ENCODE measurements at places on chromosomes 5 and 9.
A peak's percentile ranks its signal among the peaks of the same experiment; 100 is the strongest.

GRCh38 chr9:75964427-75964826, 74.0 kb downstream of the PCSK5 start:
- DNase-seq = peak; percentile 4

GRCh38 chr5:145500710-145501109, 334.4 kb downstream of the PRELID2 start:
- no peak for DNase-seq

- no peak for DNase-seq
These were observed 183.9 kb downstream of the BRINP1 start for GRCh38 chr9:119185298-119185697.

GRCh38 chr5:158054223-158055110, 195.5 kb upstream of the CLINT1 start:
- peak; percentile 85 for DNase-seq

DNA sequence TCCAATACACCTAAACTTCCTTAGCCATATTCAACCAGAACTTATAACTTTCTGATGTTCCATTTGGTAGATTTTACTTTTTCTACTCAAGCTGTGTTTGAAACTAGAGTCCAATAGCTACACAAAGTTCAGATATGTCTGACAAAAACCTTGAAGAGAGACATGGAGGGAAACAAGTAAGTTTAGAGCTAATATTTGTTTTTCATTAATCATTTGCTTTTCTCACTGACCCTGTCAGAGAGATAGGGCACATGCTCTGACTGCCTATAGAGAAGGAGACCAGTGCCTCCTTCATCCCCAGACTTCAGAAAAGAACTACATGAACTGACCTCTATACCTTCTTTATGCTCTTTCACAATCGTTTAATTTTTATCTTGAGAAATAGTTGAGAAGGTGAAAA, 157.0 kb upstream of the PPP1R2B start:
- DNase-seq = no peak

- DNase-seq = no peak
These were observed 193.5 kb downstream of the RFK start for GRCh38 chr9:76200745-76201144.

GRCh38 chr9:37283730-37284325, 138.7 kb upstream of the GRHPR start:
- DNase-seq = peak; percentile 22

DNA sequence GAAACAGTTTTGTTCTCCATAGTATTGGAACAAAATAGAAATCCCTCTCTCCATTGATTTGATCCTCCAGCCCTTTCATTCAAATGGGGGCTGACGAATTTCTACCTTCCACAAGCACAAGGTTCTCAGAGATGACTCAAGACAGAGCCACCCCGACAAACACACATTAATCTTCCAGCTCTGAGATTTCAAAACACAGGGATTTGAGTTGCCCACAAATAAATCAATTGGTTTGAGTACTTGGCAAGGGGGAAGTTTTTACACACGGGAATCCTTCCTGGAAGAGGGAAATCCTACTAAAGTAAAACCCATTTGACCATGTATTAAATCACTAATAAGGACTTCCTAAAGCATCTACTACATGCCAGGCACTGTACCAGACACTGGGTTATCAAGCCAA, 5.4 kb downstream of the ADRA1B start:
- no peak for DNase-seq

- DNase-seq = no peak
These were observed 76.0 kb downstream of the SEMA6A start for GRCh38 chr5:116498503-116499048.

GRCh38 chr9:100108559-100108958, 9.5 kb downstream of the INVS start:
- no peak for DNase-seq

DNA sequence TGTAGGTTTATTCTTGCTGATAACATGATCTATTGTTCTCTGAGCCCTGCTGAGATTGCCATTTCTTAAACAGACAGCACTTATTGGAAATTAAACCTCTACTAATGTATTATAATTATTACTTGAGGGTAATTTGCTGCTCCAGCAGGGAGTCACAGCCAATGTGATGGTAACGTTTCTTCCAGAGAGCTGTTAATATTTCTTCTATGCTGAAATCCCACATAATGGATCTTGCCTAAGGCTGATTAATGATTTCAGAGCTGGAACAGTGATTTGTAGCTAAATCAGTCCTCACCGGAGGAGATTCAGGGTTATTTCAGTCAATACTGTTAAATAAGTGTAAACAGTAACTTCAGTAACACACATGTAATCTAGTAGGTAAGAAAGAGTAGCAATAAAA, 170.1 kb downstream of the CDH12 start:
- no peak for DNase-seq

DNA sequence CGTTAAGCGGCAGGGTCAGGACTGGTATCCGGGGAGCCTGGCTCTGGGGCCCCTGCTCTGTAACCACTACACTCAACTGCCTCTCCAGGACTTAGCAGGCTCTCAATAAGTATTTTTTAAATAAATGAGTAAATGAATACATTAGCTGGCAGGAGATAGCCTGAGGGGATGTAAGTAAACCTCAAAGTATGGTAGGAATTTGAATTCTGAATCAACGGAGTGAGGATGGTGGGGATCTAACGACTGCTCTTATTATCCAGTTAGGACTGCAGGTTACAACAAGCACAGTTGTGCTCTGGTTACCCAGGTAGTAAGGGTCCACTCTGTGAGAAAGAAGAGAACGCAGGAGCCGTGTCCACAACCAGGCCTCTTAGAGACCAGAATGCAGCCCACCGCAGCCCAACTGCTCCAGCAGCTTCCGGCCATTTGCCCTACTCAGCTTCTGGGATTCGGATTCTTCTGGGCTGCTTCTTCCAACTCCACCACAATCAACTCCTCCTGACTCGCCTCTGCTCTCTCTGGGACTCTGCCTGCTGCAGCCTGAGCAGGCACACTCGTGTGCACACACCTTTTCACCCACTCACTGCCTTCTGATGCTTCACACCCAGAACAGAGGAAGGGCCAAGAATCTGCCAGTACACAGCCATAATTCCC, 52.6 kb downstream of the MED27 start:
- DNase-seq = peak; percentile 57

- DNase-seq = no peak
These were observed 139.4 kb upstream of the CDKN2B start for GRCh38 chr9:22148528-22148875.

GRCh38 chr9:123000371-123001068, 32.9 kb upstream of the GPR21 start:
- DNase-seq = no peak

- DNase-seq = peak; percentile 22
These were observed 18.9 kb downstream of the WHRN start for GRCh38 chr9:114486205-114486963.

DNA sequence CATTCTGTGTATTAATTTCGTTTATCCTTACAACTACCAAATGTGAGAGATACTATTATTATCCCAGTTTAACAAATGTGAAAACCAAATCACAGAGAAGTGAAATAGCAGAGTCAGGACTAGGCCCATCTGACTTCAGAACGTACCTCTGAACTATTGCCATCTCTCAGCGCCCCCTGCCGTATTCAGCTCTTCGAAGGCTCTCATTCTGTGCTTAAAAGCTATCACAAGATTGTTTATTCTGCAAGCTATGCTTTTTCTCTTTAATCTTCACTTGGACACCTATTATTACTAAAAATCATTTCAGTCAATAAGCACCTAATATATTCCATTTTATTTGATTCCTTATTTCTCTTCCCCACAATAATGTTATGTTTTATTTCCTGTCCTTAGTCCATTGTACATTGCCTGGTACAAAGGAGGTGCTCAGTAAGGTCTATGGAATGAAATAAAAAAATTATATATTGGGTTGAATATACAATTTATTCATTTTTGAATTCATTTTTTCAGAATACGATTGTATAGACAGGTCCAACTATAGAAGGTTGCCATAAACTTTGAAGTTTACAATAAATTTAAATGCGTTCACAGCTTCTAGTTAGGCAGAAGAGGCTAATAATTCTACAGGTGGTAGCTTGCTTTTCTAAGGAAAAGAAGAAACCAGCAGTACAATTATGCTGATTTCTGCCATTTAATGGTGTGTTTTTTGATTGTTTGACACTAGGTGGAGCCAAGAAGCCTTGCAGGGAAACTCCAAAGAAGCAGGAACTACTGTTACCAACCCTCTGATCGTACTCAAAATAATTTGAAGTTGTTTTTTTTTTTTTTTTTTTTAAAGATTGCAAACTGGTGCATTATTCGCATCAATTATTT, 202.2 kb upstream of the DMRTA1 start:
- no peak for DNase-seq

DNA sequence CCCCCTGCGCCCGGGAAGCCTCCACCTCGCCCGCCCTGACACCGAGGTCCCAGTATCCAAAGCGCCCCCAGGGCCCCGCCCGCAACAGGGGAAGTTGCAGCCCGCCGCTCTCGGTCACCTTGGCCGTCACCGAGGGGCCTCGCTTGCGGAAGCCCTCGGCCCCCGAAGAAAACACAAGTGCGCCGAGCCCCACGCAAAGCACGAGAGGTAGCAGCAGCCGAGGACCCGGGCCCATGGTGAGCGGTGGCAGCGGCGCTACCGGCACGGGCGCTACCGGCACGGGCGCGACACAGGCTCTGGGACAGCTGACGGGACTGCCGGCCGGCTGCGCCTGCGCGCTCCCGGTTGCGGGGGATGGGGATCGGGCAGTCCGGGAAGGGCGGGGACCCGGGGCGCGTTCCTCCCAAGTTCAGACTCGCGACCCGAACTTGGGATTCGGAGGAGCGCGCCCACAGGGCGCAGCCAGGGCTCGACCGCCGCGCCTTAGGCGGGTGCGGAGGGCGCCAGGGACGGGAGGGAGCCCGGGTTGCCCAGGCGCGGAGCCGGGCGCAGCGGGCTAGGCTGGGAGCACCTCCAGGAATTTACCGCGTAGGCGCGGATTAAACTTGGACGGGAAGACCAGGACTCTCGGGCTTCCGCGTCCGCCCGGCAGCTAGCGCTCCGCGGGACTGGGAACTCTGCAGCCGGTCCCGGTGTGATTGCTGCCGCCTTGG, at the start of gene PPIC:
Gene PPIC, minus strand, starts transcription at position 335 of the 713 bp plus-strand sequence. Its CDS starts 100 bp downstream, at position 235.
- peak; percentile 75 for DNase-seq

GRCh38 chr9:125887172-125887571, 140.0 kb downstream of the PBX3 start:
- no peak for DNase-seq

GRCh38 chr9:13266167-13266566, 13.3 kb downstream of the MPDZ start:
- peak; percentile 14 for DNase-seq

- DNase-seq = no peak
These were observed 1.0 kb downstream of the RIOK2 start for GRCh38 chr5:97181856-97182545.

DNA sequence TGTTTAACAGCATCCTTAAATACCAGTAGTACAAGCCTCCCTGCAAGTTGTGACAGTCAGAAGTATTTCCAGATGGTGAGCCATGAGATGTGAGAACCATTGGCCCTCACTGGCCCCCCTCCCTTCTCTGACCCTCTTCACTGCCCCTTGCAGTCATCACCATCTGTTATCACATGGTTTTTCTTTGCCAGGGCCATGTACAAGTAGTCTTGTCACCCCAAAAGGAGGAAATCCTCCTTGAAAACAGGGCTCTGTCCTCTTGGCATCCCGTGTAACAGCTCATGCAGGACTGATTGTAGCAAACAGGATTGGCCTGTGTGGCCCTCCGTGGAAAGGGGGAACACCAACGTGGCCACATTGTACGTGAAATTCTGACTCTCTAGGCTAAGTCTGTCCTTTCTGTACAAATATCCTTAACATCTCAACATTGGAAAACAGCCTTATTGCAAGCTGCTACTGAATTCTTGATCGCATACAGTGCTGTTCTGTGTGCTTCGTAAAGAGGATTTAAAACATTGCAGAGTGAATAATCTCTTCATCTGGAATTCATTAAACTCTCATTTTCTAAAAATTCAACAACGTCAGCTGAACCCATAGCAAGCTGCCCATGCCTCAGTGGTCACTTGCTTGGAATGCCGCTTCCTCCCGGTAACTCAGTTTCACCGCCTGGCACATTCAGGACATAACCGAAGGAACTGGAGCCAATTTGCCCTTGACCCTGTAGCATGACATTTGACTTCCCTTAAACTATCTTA, 171.7 kb downstream of the ATPSCKMT start:
- no peak for DNase-seq

DNA sequence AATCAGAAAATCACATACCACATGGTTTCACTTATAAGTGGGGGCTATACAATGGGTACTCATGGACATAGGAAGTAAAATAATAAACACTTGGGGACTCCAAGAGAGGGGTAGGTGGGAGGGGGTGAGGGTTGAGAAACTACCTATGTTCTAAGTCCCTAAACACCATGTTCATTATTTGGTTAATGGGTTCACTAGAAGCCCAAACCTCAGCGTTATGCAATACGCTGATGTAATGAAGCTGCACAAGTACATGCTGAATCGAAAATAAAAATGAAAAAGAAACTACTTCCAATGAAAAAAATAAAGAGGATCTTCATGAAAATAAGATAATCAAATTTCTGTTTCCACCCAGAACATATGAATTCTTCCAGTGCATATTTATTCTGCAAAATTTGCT, 208.5 kb downstream of the TMEM161B start:
- DNase-seq = no peak

- no peak for DNase-seq
These were observed 67.1 kb upstream of the SLC1A1 start for GRCh38 chr9:4423207-4423610.

- peak; percentile 64 for DNase-seq
These were observed 163.6 kb downstream of the SREK1 start for GRCh38 chr5:66307647-66308241.

- DNase-seq = no peak
These were observed 4.7 kb upstream of the CCL28 start for GRCh38 chr5:43416803-43417394.

- DNase-seq = peak; percentile 26
These were observed 33.9 kb downstream of the PTBP3 start for GRCh38 chr9:112299514-112299913.

DNA sequence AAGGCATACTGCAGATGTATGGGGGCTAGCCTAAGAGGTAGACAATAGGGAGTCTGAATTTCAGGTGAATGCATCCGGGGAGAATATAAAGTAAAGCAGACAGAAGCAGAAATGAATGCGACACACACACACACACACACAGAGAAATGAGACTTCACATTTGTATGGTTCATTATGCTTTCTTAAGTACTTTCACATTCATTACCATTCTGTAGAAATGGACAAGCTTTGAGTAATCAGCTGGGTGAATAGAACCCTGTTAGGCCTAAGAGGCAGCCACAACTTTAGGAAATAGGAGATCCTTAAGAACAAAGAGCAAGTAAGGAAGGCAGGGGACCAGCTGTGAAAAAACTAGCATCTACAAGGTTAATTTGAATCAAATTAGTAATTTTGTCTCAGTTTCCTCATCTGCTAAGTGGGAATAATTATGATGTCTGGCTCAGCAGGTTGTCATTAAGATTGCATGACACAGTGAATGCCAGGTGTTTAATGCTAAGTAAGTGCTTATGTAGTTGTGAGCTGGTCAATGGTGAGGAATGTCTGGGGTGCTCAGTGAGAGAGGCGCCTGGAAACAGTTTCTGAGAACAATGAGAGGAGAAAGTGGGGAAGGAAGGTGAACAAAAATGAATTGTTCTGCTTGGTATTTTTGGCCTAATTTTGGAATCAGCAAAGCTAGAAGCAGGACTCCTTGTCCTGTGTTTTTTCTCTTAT, 265.8 kb upstream of the CLINT1 start:
- no peak for DNase-seq

- no peak for DNase-seq
These were observed 48.9 kb upstream of the CHD1 start for GRCh38 chr5:98977723-98978122.

- DNase-seq = peak; percentile 86
These were observed 140.5 kb upstream of the TUT7 start for GRCh38 chr9:86494644-86495111.

GRCh38 chr5:179866241-179867078, 7.8 kb upstream of the MRNIP start:
- DNase-seq = no peak

Measured in A172 (cell line).